Keratinocyte (primary cell): ENCODE measurements at places on chromosomes 5 and 9. TPM values are rescaled to one million over a fixed set of nuclear protein-coding genes. Genes with fewer than 3 reads are reported as not detected.

OTULIN gene
- 14.7 to 18.4 TPM (median 18.3 TPM) in 3 replicates for polyA plus RNA-seq

RNF180 gene
- 1.8 to 2.8 TPM (median 2.4 TPM) in 3 replicates for polyA plus RNA-seq

- DNase-seq = no peak
These were observed 14.2 kb upstream of the CXXC5 start for GRCh38 chr5:139634028-139634325.

DNA sequence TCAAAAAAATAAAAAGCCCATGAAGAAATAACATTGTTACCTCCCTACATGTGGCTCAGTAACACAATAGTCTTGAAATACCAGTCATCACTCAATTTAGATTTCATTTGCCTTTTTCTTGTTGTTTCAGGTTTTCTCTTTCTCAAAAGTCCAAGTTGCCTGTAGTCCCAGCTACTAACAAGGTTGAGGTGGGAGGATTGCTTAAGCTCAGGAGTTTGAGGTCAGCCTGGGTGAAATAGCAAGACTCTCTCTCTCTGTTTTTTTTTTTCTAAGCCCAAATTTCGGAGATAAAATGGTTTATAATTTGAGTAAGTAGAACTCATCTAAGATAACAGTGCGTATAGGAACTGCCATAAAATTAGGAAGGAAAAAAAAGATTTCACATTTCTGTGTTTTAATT is 17.5 kb upstream of the NDUFS4 start:
- no peak for DNase-seq

- DNase-seq = no peak
These were observed 11.5 kb upstream of the ABO start for GRCh38 chr9:133286523-133286922.

- DNase-seq = no peak
These were observed 55.8 kb downstream of the PTTG1 start for GRCh38 chr5:160477266-160477970.

DNA sequence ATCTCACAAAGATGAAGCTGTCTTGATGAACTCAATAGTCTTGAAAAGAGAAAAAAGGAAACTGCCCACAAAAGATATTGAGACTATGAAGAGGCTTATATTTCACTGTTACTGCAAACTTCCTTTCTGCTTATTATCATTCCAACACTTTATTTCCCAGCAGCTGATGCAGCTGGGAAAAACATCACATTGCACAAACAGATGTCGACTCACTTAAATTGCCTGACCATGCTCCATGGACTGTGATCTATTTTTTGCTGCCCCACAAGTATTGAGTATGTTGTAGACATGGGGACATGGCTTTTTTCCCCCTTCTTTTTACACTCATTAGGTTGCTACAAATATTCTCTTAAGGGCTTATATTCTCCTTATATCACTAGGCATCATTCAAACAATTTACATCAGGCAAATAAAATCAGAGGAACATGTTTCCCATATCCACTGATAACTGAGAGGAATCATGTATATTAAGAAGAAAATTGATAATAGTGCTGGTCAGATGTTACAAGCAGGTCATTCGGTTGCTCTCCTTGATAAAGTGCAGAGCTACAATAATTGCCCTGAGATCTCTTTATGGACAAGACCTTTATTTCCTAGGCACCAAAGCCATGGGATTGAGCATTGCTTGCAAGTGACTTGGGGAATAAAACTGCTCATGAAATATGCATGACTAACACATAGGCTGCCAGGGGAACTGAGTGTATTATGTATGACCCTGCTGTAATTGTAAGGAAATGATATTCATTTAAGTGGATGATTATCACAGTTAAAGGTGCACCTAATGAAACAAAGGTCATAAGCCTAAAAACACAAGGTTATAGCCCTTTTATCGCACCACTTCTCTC is 509.9 kb downstream of the ZNF608 start:
- no peak for DNase-seq

DNA sequence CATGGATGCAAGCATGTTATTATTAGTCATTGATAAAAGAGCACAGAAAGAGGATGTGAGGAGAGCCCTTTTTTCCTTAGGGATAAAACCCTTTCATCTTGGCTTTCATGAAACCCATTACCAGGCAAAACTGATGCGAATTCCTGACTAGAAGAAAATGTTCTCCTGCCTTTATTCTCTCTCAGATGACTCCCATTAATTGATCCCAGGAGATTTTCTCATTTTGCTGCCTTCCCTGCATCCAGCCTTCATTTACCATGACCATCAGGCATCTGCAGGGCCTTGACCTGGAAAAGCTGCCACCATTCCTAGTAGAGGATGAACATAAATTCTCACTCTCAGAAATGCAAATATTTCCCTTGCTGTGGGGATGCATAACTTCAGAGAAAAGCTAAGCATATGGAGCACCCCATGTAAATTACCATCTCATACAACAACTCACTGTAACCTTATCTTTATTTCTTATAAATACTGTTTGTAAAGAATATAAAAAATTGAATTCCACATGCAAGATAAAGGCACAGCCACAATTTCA is 176.5 kb downstream of the PDE4D start:
- DNase-seq = no peak
